ENCODE measurements at places on chromosomes 1 and 21.
A peak's percentile ranks its signal among the peaks of the same experiment; 100 is the strongest.

GRCh38 chr1:22450351-22451021 lies 1.2 kb upstream of the ZBTB40 start:
- no peak for DNase-seq

GRCh38 chr1:39509360-39510009 lies 18.0 kb downstream of the BMP8A start:
- no peak for DNase-seq

DNA sequence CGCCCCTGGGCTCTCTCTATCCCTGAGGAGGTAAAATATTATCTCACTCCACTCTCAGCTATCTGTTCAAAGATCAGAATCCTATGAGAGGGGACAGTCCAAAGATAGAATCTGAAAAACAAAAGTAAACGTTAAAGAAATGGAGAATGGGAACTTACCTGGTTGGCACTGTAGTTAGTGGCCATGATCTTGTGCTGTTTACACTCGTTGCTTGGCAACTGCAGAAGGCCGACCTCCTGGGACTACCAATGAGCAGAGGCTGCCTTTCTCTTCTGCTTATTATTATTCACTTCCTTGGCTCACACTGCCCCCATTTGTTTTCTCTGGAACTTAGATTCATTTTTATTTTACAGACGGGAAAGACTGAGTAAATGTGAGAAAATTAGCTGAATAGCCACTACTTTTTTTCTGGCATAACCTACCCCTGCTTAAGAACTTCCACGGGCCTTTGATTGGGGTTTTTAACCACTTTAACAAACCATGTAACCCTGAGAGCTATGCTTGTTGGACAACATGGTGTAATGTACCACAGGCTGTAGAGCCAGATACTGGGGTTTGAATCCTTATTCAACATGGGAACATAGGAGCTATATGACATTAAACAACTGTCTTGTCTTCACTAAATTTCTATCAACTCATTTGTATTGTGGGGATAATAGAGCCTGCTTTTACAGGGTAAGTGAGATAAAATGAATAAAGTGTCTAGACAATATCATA lies at the start of gene CFAP126:
CFAP126 (minus strand) TSS at position 193 of the 717 bp plus-strand sequence; CDS start at position 185, 8 bp downstream.
- peak; percentile 75 for DNase-seq

- no peak for DNase-seq
Observed at GRCh38 chr1:200296091-200296661, 113.7 kb downstream of the ZNF281 start.

- no peak for DNase-seq
Observed at GRCh38 chr1:179230251-179230650, 774 bp upstream of the ABL2 start.

DNA sequence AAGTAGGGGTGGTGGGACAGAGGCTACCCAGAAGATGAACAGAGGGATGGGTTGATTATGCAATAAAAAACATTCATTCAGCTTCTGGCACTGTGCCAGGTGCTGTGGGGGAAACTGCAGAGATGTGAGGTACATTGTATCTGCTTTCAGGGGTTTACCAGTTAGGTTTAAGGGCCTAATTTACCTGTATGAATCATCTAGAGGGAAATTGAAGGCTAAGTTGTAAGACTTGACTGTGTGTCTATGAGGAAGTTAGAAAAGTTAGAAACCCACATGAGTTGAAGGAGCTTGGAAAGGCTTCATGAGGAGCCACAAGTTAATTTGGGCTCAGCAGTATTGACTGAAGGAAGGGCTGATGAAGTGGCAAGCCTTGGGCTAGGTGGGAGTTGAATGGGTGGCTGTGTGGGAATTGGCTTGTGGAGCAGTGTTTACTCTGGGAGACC lies 36.7 kb upstream of the APOBEC4 start:
- DNase-seq, result no peak

DNA sequence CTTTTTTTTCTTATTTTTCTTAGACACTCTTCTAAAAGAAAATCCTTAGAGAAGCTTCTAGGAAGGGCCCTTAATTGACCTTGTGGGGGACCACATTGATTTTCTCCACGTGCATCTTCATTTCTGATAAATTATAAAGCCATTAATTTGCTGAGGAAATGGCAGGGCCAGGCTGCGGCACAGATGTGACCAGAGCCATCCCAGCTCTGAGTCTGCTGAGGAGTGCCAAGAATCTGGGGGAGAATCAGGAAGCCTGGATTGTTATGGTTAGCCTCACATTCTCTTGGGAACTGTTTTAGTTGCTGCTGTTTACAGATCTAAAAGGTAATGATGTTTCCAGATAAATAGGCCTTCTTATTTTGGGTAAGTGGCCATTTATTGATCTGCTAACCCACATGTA lies 16.2 kb downstream of the PROX1 start:
- DNase-seq, result no peak

All from renal pelvis (tissue), 12 donors.